ENCODE measurements at places on chromosomes 6 and 20.

GRCh38 chr6:135231469-135231844 is 50.3 kb downstream of the MYB start:
- no peak for DNase-seq

DNA sequence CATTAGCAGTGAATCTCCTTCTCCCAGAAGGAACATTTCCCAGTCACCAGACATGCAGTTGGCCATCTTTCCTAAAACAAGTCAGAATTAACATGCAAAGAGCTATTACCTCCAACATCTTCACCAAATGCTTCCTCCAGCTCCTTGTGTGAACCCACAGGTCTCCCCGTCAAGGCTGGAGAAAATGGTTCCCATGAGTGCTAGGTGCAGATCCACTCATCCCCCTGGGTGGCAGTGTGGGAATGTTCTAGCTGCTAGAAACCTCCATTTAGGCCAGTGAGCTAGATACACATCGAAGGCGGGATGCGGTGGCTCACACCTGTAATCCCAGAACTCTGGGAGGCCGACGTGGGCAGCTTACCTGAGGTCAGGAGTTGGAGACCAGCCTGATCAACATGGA is 603.9 kb upstream of the SLC35B3 start:
- no peak for DNase-seq

GRCh38 chr6:132147530-132148011 is 196.4 kb upstream of the CCN2 start:
- DNase-seq: no peak

DNA sequence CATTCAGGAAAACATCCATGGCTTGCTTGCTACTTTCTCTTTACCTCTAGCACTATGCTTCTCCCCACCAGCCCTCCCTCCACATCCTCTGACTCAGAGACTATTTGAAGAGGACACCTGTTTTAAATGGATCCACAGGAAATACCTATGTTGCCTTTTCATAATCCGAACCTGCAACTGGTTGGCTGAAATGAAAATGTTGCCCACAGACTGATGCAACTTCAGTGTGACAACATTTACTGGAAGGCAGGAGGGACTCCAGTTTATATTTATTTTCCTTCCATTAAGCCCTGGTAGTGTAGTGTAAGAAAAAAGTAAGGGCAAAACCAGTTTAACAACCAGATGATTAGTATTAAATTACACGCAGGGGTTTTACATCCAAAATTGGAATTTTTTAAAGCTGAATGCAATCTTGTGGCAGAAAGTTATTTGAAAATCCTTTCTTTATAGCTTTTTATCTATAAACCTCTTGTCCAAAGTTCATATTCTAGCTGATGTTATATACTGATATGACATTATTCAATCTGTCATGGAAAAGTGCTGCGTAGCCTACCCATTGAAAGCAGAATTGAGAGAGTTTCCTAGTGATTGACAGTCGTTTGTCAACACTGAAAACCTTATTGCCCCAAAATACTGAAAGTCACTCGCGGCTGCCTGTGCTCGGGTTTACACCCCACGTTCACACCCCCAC is 881 bp upstream of the AIG1 start:
- no peak for DNase-seq

- DNase-seq: no peak
Measured at GRCh38 chr6:139446768-139447655, 72.6 kb upstream of the CITED2 start.

DNA sequence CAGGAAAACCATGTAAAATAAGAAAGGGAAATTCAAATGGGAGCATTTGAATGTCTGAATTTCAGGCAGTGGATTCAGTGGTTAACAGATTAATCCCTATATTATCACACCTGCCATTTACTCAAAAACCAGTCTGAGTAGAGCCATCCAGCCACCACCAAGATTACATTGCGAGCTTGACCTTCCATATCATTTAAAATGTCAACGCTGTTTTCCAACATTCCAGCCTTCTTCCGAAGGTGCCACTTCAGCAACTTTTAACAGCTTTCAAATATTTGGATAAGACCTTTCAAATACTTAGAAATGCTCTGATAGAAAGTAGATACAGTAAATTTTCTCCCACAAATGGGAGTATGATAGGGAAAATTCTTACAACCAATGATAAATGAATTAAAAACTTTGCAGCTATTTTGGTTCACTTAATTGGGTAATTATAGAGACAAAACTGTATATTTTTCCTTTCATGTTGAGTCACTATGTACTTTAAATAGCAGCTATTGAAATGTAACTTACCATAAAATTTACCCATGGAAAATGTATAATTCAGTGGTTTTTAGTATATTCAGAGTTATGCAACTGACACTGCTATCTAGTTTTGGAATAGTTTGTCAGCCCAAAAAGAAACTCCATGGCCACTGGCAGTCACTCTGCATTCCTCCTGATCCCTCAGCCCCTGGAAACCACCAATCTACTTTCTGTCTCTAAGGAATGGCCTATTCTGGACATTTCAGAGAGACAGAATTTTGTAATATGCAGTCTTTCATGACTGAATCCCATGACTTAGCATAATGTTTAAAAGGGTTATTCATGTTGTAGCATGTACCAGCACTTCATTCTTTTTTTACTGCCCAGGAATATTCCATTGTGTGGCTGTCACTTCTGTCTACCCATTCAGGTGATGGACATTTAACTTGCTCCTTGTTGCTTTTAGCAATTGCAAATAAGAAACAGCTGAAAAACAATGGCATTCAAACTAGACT is 21.5 kb downstream of the EZR start:
- no peak for DNase-seq

- DNase-seq: no peak
Measured at GRCh38 chr6:85143676-85144075, 306.2 kb upstream of the NT5E start.

DNA sequence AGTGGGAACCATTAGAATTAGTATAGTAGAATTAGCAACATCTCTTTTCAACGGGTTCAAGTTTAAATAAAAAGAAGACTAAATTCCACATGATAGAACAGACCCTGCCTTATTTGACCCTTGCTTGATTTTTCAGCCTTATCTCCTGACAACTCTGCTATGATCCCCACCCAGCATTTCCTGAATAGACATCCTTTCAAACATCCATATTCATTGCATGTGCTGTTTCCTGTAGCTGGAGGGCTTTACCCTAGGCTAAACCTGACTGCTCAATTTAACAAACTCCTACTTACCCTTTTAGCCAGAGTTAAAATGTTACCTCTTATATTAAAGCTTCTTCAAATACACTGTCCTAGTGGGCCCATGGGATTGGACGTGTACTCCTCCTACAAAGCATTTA is 594.8 kb upstream of the ARID1B start:
- DNase-seq: no peak

GRCh38 chr6:21664314-21665109 is 71.0 kb downstream of the SOX4 start:
- peak; percentile 5 for DNase-seq

DNA sequence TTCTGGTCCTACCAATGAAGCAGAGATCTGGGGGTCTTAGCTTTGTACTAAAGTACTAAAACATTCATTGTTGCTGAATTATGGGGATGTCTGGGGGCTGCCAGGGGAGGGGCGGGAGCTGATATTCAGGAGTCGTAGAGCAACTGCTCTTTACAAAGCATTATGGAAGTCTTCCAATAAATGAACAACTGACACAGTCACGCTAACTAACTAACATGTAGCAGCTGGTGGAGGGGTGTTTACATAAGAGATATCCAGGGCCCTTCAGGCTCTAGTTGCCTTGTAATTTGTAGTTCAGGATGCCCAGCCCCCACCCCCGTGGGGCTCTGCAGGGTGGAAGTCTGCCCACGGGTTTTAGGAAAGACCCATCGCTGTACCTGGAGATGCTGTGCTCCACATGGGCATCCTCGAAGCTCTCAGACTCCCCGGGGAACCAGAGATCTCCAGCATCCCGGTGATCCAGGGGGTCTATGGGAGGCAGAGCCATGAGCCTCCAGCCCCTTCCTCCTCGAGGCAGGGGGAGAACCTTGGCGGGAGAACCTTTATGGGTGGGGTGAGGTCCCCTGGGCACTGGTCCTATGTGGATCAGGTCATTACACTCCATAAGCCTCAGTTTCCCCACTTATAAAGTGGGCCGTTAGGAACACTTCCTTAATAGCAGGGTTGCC is 3.4 kb downstream of the TREM2 start:
- DNase-seq: peak; percentile 87

Data from NCI-H1092 treated with DMSO at 0.1 percent for 48 hours (cell line).